Thoracic aorta (tissue), 2 donors: ENCODE measurements at places on chromosomes 5 and 9.

DNA sequence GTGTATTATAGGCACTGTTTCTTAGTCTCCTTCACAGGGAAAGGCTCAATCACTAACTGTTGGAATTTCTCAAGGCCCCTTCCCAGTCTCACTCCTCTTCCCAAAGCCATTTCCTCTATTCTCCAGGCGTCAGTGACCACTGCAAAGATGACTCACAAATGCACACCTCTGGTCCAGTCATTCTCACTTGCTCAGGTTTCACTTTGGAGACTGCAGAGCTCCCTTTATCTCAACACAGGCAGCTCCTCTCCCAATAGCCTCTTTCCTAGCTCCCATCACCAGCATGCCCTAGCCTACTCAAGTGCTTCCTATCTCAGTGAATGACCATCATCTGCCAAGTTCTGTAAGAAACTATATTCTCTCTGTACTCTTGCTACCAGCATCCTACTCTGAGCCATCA, 323.6 kb downstream of the NTRK2 start:
- DNase-seq = no peak

- DNase-seq = no peak
Measured at GRCh38 chr5:136028782-136029742, at the start of gene TGFBI. TGFBI (plus strand) TSS chr5:136028988; CDS start chr5:136029056, 68 bp downstream.

DNA sequence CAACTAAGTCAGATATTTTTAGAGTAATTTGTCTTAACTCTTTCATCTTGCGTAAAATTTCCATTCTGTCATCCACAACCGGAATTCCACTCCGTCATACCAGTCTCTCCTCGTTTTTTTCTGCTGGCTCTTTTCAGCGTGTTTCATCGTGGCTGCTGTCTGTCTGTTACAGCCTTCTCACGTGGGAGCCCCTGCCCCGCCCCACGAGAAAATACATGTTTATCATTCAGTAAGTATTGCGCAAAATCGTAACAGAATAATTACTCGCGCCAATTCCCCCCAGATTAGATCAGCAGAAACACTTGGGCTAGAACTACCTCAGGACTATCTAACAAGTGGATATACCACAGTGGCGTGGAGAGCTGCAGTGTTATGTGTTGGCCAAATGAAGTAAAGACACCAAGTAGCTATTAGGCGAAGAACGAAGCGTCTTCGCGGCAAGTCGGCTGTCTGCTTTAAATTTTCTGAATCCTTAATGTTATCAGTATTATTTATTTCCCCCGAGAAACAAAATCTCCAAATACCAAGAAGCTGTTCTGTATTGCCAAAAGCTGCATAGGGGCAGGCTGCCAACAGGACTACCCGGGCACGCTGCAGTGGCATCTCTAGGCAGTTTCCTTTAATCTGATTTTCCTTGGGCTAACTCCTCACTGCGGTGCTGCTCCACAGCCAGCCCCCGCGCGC, 566 bp upstream of the FOCAD start:
- peak; percentile 47 for DNase-seq

DNA sequence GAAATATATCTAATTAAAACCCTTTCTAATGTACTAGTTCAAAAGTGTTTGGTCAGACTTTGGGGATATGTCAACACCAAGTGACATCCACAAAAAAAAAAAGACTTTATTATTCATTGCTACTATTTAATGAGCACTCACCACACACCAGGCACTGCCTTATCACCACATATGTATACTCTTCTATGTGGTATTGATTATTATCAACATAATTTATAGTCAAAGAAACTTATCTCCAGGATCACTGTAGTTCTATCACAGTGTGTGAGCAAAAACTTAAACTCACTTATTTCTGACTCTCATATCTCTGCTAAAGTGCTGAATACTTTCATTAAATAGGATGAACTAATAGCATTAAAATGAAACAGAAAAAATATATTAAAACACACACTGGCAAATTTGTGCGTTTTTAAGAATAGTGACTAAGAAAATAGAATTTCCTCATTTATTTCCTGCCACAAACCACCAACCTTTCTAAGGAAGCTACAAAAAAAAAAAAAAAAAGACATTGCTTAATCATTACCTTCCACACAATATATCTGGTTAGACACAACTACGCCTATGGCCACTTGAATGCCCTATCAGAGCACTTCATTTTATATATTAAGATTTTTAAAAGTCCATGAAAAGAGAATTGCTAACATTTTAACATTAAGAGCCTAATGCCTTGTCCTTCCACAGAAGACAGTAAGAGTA, 12.8 kb downstream of the SLCO4C1 start:
- no peak for DNase-seq

DNA sequence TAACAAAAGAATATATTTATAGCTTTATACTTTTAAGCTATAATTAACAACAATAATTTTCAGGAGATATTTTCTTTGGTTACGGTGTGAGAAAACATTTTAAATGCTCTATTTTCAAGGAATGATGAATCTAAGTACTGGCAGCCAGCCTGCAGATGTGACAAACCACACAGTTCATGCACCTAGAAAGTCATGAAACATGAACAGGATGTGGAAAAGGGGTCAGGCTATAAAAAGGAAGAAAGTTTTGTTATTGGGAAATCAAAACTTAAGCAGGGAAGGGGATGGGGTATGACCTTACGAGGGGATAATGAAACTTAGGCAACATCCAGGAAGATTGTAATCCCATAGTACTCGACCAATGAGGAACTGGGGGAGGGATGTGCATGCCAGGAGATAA, 508.7 kb upstream of the GRAMD2B start:
- no peak for DNase-seq

DNA sequence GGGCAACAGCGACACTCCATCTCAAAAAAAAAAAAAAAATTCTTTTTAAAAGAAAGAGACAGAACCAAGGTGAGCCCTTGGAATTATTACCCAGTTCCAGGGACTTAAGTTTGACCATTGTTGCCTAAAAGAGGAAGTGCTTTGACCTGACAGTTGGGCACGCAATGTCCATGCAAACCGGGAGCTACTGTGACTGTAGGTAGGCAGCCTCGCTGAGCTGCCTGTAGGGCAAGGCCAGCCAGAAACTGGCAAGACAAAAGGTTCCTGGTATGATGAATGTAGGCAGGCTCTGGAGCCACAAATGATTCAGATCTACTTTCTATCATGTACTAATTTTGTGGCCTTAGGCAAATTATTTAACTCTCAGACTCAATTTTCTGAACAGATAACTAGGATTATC, 334.8 kb upstream of the ZNF462 start:
- DNase-seq = no peak

GRCh38 chr5:175261037-175261436, 182.9 kb downstream of the DRD1 start:
- no peak for DNase-seq

GRCh38 chr5:148740966-148741742, 85.3 kb upstream of the ADRB2 start:
- DNase-seq = no peak

- DNase-seq = no peak
Measured at GRCh38 chr5:16784843-16785791, 151.0 kb downstream of the MYO10 start.

- no peak for DNase-seq
Measured at GRCh38 chr9:11735391-11735790, 957.8 kb upstream of the TYRP1 start.

DNA sequence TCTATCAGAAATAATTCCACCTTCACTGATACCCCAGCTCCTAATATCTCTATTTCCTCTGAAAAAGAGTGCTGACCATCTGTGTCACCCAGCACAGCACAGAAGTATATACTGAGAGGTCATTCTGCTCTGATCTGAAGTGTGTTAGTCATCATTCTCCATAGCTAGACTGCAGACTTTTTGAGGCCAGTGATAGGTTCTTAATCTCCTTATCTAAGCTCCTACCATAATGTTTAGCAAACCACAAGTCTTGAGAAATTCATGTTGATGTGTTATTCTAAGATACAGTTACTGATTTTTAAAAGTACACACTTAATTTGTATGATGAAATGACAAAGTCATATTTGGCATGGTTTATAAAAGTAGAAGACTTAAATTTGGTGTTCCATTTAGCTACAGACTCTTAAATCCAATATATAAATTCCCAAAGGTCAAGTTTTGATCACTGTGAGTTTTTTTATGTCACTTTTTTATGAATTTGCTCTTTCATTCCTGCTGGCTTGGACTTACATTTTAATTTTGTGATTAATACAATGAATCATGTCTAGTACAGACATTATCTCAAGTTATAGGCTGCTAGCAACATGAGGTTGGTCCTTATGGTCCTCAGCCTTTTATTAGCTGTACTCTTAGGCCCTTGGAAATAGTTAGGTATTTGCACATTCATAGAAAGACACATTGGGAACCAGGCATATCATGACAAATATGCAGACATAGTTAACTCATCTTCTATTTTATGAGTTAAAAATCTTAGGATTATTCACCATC, 380.8 kb downstream of the EBF1 start:
- DNase-seq = no peak

DNA sequence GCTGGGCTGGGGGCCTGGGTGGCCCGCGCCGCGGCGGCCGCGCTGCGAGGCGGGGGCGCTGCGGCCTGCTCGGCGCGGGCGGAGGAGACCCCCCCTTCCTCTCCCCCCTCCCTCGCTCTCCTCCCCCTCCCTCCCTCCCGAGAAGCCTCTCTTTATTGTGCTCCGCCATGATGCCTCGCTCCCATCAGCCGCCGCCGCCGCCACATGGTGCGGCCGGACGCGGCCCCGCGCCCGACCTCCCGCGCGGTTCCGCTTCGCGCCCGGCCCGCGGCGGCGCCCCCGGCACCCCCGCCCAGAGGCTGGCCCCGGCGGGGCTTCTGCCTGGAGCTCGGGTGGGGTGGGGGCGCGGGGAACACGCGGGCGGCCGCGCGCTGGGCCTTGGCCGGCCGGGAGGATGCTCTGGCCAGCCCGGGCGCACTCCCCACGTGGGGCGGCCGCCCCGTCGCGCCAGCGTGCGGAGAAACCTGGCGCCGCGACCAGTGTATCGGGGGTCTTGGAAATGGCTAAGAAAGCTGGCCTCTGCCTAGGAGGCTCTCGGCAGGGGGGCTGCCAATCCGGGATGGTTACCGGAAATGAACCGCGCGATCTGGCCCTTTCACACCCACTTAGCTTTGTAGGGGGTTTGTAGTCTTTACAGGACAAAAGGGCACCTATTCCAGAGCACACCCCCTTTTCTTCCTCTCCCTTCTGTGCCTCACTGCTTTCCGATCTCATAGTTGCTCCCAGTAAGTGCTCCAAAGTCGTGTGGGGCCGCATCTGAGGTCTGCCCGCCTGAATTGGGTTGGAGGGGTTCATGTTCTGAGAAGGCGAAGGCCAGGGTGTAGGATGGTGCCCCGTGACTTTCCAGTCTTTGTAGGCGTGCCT, 1.0 kb downstream of the SET start:
- no peak for DNase-seq

DNA sequence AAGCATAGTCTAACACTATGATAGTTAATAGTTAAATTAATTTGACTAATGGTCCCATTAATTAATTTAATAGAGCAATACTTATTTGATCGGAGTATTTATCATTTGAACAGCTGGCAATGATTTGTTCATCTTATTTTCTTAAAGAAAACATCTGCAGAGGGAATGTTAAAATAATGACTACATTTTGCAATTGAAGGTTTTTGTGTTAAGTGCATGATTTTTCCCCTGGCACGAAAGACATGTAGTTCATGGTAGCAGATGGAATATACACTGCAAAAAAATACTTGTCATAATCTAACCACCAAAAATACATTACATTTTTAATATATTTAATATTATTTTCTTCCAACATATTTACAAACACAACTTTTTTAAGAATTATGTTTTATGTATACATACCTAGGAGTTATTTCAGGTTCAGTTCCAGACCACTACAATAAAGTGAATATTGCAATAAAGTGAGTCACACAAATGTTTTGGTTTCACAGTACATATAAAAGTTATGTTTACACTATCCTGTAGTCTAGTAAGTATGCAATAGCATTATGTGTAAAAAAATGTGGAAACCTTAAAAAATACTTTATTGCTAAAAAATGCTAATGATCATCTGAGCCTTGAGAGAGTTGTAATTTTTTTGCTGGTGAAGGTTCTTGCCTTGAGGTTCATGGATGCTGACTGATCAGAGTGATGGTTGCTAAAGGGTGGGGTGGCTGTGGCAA, 292.6 kb upstream of the DAB2 start:
- DNase-seq = no peak

GRCh38 chr9:34612788-34613390, 992 bp upstream of the RPP25L start:
- no peak for DNase-seq

GRCh38 chr5:125317536-125317995, 571.1 kb upstream of the ZNF608 start:
- DNase-seq = no peak

GRCh38 chr9:87007711-87008366, 60.5 kb upstream of the GAS1 start:
- DNase-seq = no peak

- no peak for DNase-seq
Measured at GRCh38 chr5:96871686-96872085, 4.6 kb upstream of the ERAP2 start.

DNA sequence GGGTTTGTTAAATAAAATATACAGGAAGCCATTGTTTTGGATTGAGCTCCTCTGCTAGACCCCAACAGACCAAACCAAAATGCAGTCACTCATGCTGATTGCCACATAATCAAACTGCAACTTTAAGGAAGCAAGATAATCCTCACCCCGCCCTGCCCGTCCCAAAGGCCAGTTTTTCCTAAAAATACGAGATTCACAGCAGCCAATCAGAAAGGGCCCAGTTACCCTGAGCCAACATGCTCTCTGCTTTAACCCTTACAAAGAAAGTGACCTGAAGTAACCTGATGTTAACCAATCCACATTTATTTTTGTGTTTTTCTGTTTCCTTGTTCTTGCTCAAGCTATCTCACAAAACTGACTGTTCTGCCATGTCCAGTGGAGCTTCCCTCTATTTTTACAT, 21.5 kb upstream of the RNF20 start:
- DNase-seq = no peak

DNA sequence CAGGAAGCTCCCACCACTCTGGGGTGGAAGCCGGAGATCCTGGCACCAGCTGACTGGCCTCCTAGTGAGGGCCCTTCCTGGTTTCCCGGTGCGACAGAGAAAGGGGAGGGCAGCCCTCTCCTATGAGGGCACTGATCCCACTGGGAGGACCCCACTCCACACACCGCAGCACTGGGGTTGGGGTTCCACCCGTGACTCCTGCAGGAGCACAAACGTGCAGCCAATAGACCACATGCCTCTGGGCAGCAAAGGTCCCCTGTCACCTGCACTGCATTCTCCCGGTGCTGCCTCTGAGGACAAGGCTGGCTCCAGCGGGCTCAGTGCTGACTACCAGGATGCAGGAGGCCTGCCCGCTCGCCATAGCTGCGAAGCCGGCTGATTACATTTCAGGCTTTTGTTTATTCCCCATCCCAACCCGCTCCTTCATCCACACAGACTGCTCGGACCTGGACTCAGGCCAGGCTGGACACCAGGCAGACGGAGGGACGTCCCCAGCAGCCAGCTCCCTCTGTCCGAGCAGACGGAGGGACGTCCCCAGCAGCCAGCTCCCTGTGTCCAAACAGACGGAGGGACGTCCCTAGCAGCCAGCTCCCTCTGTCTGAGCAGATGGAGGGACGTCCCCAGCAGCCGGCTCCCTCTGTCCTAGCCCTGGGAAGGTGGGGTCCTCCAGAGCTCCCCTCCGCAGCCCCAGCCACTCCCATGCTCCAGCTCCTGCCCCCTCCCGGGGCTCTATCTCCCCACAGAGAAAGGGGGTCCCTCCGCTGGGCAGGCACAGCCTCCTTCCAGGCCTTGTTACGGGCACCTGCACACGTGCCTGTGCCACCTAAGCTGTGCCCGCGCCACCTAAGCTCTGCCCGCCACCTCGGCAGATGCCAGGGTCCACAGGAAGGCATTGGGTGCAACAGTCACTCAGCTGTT, 8.8 kb upstream of the CEP72 start:
- DNase-seq = no peak
